ENCODE measurements at places on chromosomes 7 and 10.

DNA sequence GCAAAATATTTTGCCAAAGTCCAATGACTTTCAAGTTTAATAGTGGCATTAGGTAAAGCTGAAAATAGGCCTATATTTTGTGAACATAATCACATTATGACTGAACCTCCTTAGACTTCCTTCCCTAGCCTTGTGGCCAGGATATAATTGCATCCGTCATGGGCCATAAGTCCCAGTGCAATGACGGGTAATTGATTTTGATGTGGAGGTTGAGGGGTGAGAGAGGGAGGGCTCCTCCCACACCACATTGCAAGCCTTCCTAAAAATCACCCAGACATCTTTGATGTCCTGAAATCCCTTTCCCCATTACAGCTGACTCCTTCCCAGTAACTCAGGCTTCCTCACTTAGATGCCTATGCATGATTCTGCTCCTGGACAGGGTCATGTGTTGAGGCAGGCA is 25.6 kb downstream of the TAS2R41 start:
- DNase-seq: no peak

DNA sequence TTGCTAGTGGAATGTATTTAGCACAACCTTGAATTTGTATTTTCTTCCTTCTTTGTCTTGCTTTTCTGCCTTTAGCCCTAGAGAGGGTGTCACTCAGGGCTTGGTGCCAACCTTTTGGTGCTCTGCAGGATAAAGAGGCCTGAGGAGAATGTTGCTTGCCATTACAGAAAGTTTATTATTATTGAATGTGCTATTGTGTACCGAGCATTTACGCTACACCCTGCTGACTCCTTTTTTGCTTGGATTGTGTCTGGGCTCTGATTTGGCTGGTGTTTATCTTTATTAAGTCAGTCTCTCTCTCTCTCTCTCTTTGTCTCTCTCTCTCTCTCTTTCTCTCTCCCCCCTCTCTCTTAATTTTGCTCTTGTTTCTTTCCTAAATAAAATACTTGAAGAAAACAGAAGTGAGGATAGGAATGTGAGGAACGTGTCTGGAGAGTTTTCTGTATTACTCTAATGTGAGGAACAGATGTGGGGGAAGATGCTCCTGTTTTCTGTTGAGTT is 284.4 kb upstream of the PHYHIPL start:
- no peak for DNase-seq

GRCh38 chr7:41255113-41255512 is 447.8 kb downstream of the INHBA start:
- DNase-seq: no peak

GRCh38 chr7:3461923-3462322 is 160.9 kb downstream of the SDK1 start:
- peak; percentile 38 for DNase-seq

GRCh38 chr7:117809958-117810357 is 63.3 kb downstream of the CTTNBP2 start:
- DNase-seq: no peak

DNA sequence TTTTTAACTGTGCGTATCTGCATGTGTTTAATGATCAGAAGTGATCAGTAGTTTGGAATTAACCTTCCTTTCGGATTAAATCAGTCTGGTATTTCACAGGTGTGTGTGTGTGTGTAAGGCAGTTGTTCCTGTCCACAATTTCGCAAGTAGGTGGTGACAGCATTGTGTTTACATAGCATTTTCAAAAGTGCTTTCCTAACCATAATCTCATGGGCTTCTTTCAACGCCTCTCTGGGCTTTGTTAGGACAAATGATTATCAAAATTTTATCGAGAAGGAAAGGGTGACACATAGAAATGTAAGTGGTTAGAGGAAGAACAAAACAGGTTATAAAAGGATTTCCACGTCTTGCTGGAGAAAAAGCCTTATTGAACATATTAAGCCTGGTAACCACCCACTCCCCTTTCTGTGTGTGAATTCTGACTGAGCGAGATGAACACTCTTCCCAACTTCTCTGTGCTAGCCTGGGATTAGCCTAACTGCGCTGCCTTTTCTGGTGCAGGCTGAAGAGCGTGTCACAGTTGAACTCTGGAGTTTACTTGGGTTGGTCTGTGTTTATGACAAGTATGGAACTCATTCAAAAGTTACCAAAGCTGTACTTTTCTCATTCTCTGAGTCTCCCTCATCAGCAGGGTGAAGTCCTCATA is 292.3 kb upstream of the PITRM1 start:
- DNase-seq: no peak

- no peak for DNase-seq
Measured at GRCh38 chr10:23258516-23258915, 66.4 kb downstream of the PTF1A start.

DNA sequence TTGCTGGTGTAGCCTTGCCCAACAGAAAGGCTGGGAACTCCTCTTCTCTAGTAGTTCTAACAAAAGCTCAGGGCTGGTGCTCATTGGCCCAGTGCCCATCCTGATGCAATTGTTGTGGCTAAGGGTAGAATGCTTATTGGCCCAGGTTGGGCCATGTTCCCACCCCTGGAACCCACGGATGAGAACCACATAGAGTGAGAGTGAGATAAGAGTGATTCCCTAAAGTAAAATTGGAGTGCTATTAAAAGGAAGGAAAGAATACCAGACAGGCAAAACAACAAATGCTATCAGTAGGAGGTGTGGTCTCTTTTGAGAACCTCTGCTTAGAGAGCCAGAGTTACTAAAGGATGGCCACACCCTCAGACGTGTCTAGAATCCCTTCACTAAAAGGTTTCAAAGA is 49.2 kb downstream of the LGI1 start:
- DNase-seq: no peak

GRCh38 chr10:126133082-126133620 is 236.8 kb downstream of the FANK1 start:
- DNase-seq: no peak

DNA sequence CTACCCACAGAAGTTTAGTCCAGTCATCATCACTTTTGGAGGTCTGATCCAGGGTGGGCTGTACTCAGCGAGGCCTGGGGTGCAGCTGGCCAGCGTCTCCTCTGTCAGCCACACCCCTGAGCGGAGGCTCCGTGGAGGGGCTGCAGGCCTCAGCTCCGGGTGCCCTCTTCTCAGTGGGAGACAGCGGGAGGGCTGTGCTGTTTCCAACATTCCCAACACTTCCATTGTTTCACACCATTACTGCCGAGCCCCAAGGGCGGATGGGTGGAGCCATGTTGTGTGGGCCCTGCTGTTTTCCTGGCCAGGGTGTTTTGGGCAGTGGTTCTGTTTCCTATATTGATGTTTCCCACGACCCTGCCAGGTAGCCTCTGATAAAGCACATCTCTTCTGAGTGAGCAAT is 95.0 kb downstream of the MKI67 start:
- DNase-seq: no peak

DNA sequence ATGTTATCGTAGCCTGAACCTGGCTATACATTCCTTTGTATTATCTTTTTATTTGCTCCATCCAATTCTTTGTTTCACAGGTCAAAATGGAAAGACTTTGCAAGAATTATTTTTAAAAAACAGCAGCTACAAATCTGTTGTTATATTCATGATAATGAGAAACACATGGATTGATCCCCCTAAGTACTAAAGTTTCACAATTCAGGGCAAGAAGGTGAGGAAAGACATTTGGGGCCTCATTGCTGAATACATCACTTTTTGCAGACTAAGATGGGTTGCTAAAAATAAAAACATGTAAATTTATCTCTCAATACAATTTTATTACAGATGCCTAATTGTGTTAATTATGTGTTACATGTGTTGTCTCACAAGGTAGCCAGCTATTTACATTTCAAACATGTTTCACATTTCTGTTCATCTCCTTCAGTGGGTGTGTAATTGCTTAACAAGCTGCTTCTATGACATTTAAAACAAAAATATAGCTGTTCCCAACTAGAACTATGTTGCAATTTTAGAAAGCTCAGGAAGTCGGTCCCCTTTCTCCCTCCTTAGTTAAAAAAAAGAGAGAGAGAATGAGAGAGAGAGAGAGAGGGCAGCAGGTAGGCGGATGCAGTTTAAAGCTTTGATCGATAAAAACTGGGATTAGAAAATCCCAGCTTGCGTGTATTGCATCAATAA is 606.3 kb upstream of the FZD8 start:
- DNase-seq: no peak

Data from stimulated activated CD4-positive, alpha-beta T cell treated with anti-CD3 and anti-CD28 coated beads, Interleukin-12 subunit alpha, Interleukin-12 subunit beta, amount 100 ng/mL, for 4 hours (primary cell).